ENCODE measurements at places on chromosomes 3 and 15.

DNA sequence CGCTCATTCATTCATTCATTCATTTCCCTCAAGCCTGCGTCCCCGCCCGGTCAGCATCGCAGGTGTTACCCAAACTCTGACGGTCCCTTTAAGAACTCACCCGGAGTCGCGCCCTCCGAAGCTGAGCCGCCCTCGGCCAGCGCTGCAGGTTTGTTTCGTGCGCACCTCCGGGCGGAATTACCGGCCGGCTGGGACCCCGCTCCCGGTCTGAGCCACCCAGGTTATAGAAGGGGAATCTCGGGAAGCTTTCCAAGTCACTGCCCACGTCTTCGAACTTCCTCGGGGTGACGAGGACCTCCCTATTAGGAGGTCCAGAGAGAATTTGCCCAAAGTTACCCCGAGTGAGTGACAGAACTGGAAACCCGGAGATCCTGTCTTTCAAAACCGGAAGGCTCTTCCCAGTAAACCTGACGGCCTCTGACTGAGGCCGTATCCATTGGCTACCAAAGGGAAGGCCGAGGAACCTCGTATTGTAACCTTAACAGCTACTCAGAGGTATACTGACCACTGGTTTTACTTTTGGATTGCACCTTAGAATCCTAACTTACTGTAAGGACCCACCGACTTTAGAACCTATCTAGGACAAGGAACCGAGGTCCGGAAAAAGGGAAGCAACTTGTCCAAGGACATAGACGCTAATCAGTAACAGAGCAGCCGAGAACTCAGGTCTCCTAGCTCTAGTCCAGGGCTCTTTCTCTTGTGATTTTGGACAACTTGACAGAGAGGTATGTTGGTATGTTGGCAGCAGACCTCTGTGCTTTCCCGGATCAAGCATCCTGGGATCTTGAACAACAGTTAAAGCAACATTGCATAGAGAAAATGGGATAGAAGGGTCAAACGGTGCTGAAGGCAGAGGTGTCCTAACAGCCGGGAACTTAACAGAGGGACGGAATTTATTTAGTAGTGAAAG lies 788 bp upstream of the DLG1 start:
- DNase-seq = peak; percentile 40

- peak; percentile 10 for DNase-seq
These were observed 121.6 kb downstream of the TFDP2 start for GRCh38 chr3:142027735-142028134.

- DNase-seq = no peak
These were observed 59.4 kb upstream of the CD47 start for GRCh38 chr3:108150200-108150599.

DNA sequence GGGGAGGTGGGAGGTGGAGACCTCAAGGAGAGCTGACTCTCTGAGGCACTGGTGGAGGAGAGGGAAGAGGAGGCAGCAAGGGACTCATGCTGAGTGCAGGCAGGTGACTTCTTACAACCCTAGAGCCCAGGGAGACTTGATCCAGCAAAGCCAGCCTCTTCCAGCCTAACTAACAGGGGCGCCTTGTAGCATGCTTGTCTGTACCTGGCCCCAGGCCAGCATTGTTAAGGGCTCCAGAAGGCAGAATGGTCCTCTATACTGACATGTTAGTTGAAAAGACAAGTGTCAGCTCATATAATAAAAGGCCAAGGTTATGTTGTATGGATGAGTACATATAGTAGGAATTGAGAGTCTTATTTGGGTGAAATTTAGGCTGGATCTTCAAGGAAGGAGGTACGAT lies 65.4 kb downstream of the CHDH start:
- no peak for DNase-seq

- DNase-seq = no peak
These were observed 76.9 kb upstream of the IGSF10 start for GRCh38 chr3:151537726-151538125.
